Amygdala (tissue), 56 donors: ENCODE measurements at places on chromosomes 3 and 15.
A peak's percentile ranks its signal among the peaks of the same experiment; 100 is the strongest.

DNA sequence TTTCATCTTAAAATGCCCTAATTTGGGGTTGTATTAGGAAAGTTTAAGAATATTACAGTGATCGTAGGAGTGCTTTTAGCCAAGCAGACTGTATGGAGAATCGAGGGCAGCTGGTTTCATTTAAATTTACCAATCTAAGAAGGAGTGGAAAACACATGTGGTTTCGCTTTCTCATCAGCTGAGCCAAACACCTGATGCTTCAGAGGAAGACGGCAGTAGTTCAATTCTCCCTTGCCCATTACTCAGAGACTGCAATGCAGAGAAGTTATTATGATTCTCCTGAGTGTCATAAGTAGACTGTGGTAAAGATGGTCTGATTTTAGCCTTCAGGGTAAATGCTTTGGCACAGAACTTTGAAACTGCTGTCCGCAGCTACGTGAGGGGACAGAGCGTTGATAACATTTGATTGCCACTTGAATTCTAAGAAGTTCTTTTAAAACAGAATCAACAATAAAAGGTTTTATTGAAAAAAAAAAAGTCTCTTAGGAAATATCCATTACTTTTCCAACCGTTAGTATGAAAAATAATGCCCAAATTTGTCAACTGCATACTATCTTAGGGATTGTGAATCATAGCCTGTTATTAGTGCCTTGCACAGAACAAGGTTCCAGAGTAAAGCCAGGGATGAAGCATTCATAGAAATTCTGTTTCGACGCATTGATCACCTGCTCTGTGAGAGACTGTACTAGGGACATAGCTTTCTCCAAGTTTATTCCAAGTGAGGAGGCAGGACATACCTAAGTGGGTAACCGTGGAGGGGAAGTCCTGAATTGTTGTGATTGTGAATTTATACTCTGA is 25.6 kb downstream of the LYSMD4 start:
- no peak for DNase-seq

- DNase-seq = no peak
Observed at GRCh38 chr3:22113453-22113852, 362.4 kb upstream of the ZNF385D start.

- no peak for DNase-seq
Observed at GRCh38 chr3:5022187-5022965, 43.1 kb downstream of the BHLHE40 start.

DNA sequence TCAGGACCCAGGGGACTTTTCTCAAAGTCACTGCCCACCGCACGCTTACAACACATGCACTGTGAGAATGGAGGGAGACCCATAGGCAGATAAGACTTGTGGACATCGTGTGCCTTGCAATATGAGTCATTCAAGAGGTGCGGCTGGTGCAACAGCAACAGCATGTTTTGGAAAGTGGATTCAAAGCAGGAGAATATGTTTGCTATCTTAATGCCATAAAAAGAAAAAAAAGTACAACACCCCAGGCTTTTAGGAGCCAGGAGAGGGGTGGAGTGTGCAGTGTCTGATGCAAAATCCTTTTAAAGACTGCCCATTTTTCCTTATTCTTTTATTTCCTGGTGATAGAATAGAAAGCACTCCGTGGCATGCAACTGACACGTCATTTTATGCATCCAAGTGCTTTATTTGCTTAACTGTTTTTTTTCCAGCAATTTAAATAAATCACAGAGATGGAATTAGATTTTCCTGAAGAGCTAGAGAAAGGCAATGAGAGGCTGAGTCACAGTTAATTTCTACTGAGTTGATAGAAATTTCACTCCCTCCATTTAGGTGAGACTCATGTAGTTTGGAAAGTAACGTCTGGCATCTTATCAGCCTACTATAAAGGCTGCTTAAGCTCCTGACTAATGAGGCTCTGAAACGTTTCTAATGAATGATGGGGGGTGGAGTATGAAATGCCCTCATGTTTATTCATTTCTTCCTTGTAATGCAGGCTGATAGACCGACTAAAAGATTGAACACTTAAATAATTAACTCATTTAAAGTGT is 96.4 kb downstream of the NSUN3 start:
- no peak for DNase-seq

- no peak for DNase-seq
Observed at GRCh38 chr15:78681281-78682003, 40.4 kb upstream of the CHRNB4 start.

- no peak for DNase-seq
Observed at GRCh38 chr3:112604536-112604935, 36.4 kb downstream of the CCDC80 start.

GRCh38 chr15:100861511-100861991 is 18.1 kb upstream of the ALDH1A3 start:
- DNase-seq = peak; percentile 76

DNA sequence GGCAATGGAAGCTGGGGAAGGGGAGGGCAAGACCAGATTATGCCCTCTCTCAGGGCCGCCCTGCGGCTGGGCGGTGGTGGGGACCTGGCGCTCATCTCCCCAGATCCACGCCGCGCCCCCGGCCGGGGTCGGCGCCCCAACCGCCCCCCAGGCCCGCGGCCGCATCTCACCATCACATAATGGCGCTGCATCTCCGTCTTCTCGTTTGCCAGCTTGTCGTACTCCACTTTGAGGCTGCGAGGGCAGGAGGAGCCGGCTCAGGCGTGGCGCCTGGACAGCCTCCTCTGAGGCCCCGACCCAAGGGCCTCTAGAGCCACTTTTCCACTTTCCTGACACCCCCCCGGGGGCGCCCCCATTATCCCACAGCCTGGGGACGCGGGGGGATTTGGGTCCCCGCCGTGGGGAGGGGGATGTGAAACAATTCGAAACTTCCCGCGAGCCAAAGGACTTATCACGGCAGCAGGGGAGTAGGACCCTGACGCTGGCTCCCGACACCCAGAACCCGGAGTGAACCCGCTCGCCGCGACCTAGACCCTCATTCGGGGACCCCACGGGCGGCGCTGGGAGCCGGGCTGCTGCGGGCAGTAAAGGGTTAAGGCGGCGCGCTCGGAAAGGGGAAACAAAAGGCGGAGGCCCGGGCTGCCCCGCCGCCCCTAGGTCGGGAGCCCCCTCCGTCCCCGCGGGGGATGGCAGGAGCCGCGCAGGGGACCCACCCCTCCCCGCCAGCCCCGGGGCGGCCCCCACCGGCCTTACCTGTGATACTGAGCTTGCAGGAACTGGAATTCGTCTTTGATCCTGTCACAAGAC is 2.1 kb downstream of the TLE3 start:
- no peak for DNase-seq

GRCh38 chr3:23811919-23812318 is 6.2 kb downstream of the UBE2E1 start:
- no peak for DNase-seq

DNA sequence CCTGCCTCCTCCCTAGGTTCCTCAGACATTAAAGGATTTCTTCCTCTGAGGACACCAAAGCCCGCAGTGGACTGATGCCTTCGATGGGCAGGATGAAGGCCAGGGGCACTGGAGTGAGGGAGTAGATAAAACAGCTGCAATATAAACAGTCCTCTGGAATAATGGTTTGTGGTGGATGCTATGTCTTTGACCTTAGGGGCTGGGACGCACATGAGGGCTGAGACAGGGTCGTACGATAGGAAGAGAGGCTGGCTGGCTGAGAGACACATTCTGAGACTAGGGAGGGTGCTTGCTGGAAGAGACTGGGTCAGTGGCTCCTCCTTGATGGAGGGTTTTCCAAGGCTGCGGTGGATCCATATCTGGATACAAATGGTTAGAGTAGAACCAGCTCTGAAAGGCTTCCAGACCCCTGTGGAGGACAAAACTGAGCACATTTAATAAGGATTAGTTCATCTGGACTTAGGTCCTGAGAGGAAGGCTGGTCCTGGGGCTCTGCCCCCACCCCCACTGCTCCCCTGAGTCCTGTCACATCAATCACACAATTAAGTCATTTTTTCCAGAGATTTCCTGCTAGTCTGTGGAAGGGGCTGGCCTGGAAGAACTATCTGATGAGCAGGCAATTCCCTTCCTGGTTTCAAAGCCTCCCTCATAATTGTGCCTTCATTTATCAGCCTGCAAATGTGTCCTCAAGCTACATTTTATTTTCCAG is 15.8 kb downstream of the TBC1D21 start:
- DNase-seq = no peak

DNA sequence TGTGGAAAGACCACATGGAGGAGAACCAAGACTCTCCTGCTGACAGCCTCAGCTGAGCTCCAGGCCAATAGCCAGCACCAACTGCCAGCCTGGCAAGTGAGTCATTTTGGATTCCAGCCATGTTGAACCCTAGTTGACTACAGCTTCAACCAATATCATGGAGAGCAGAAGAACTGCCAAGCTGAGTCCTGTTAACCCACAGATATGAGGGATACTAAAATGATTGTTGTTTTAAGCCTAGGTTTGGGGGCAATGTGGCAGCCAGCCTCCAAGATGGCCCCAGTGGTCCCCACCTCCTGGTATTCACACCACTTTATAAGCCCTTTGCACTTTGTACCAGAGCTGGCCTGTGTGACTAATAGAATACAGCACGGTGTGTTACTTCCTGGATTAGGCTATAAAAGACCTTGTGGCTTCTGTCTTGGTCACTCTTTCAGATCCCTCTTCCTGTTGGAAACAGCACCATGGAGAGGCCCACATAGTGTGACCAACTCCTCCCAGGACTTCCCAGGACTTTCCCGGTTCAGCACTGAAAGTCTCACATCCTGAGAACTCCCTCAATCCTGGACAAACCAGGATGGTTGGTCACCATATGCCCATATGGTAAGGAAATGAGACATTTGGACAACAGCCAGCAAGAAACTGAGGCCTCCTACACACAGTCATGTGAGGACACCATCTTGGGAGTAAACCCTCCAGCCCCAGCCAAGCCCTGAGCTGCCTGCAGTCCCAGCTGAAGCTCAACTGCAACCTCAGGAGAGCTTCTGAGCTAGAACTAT is 32.4 kb upstream of the CDV3 start:
- no peak for DNase-seq

GRCh38 chr3:8984526-8984925 is 21.3 kb upstream of the RAD18 start:
- no peak for DNase-seq

GRCh38 chr15:65056868-65057548 is 10.8 kb downstream of the RASL12 start:
- DNase-seq = no peak

- DNase-seq = no peak
Observed at GRCh38 chr3:44066806-44067205, 174.9 kb upstream of the TOPAZ1 start.

DNA sequence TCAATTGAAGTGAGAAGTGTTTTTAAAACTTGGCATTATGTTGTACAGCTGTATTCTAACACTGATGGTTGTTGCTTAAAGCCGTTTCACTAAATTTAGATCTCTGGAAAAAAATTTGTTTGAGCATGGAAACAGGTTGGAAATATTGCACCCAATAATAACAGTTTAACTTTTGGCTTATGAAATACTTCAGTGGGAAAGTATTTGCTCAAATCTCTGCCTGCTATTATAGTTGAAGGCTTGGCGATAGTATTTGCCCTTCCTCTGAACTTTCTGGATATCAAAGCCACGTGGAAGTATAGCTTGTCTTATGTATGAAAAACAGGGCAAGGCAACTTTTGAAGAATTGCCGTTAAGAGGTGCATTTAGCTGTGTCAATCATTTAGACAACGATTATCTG is 270.3 kb upstream of the LRRFIP2 start:
- DNase-seq = no peak

DNA sequence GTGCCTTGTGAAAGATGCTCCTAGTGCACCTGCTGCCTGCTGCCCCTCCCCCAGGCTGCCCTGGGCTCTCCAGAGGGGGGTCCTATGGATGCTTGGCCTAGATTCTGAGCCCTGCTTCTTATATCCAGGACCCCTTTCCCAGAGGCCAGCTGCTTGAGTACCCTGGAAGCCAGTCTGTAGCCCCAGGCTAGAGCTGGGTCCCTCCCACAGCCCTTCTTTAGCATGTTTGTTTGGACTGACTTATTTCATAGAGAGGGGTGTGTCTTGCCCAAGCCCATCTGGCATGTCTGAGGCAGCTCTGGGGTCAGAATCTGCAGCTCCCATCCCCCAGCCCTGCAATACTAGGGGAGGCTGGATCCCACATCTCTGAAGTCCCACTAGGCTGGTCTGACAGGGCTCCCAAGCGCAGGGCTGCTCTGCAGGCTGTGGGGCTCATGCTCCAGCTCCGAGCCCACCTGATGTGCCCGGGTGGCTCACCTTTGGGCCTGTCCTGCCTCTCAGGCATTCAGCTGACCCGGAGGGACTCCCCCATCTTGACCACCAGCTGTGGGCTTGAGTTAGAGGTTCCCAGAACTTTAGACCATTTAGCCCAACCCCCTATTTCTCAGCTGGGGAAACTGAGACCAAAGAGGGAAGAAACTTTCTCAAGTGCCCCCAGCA is 3.1 kb downstream of the CHRNB4 start:
- DNase-seq = no peak

DNA sequence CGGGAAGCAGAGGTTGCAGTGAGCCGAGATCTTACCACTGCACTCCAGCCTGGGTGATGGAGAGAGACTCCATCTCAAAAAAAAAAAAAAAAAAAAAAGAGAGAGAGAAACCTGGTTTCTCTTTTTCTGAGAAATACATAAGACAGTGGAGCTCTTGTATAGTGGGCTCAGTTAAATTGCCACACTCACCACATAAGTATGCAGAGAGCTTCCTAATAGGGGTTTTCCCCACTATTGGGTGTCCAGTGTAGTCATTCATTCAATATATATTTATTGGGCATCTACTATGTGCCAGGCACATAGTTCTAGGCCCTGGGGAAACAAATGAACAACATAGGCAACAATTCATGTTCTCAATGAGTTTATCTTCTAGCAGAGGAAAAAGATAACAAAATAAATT is 48.9 kb upstream of the FMN1 start:
- no peak for DNase-seq

DNA sequence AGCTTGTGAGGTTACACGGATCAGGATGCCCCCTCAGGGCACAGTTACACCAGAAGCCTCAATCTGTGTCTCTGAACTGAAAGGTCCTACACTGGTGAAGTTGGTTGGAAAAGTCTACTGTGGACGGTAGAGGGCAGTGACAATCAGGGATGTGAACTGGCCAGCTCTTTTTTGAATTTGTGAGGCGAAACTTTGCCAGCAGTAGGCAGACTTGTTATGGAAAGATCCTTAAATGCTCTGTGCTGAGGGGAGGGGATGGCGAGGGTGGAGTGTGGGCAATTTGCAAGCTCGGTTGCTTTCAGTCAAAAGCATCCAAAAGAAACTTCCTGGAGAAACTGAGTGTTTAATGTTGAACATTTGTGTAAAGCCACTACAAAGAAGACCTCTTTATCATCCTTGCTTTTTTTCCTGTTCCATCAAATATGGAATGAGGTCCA is 127.4 kb upstream of the ABHD17C start:
- no peak for DNase-seq
